ENCODE measurements at places on chromosomes 5 and 9. TPM values are rescaled to one million over a fixed set of nuclear protein-coding genes. Genes with fewer than 3 reads are reported as not detected.

NSA2 gene
- polyA plus RNA-seq: 258 TPM

GRCh38 chr9:131809941-131810344, 70.1 kb upstream of the RAPGEF1 start:
- DNase-seq: no peak

GRCh38 chr9:18798106-18798505, 234.9 kb downstream of the SAXO1 start:
- no peak for DNase-seq

DNA sequence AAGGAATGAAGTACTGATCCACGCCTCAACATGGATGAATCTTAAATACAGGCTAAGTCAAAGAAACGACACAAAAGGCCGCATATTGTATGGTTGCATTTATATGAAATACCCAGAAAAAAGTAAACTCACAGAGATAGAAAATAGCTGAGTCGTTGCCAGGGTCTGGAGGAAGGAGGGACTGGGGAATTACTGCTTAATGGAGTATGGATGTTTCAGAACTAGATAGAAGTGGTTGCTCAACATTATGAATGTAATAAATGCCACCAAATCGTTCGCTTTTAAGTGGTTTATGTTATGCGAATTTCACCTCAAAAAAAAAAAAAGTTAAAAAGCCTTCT, 784 bp upstream of the MSANTD3 start:
- no peak for DNase-seq

- DNase-seq: no peak
These were observed 323.3 kb upstream of the SLC30A5 start for GRCh38 chr5:68770551-68770950.

GRCh38 chr5:1105350-1106265, 6.3 kb downstream of the SLC12A7 start:
- peak; percentile 71 for DNase-seq

DNA sequence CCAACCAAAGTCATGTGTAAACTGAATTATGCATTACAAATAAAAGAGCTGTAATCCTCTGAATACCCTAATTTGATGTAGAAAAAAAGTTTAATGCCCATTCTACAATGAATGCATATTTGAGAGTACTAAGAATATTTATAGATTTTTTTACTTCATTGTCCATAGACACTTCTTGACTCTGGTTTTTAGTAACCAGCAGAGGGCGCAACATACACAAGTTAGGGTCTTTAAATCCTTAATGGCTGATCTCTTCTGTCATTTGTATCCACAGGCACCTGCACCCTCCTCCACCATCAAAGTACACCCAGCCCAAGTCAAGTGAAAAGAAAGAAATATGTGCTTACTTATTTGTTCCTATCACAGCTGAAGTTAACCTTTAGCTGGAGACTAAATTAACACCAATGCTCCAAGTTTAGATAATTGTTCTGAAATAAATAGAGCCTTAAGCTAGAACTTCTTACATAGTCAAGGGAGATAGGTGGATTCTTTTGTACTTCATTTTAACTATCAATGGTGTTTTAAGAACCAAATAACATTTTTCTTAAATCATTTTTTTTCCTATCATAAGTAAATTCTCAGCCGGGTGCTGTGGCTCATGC, 524.2 kb upstream of the DAB2 start:
- peak; percentile 77 for DNase-seq
